ENCODE measurements at places on chromosomes 6 and 20.

DNA sequence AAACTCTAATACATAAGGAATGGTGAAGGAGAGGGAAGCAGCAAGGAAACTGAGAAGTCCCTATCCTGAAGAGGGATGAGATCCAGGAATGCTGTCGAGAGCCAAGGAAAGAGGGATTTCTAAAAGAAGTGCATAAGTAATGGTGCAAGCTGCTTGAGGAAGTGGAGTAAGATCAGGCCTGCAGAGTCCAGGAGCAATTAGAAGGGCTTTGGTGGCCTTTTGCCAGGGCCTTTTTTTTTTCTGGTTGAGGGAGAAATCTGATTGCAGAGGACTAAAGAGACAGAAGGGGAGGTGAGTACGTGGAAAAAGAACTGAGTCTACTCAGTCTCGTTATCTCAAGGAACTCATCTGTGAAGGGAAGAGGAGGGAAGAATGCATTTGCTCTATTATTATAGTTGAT lies 396.2 kb downstream of the UTRN start:
- DNase-seq = no peak

DNA sequence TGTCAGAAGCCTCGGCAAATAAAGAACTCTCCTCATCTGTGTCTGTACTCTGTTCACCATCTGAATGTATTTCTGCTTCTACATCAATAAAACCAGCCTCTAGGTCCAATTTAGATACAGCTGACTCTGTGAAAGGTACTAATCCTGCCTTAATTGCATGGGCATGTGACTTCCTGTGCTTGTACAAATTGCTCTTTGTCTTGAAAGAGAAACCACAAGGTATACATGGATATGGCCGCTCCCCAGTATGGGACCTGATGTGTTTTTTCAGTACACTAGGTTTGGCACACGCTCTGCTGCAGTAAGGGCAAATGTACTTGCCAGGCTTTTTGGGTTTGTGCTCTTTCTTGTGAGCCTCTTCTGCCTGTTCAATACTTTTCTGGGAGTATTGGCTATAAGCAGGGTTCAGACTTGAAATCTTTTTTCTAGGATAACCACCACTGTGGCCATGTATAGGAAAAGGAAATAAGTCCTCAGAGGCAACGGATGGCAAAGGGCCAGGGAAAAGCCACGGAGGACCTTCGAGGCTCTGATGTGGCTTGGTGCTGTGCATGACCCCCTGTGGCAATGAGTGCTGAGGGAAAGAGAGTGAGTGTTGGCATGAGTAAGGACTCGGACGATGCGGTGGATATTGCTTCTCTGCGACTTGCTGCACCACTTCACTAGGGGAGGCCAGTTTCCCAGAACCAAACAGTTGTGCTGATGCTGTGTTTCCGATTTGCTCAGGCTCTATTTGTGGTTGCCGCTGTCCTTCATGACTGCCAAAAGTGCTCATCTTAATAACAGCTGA lies 170.9 kb downstream of the HIVEP2 start:
- no peak for DNase-seq

DNA sequence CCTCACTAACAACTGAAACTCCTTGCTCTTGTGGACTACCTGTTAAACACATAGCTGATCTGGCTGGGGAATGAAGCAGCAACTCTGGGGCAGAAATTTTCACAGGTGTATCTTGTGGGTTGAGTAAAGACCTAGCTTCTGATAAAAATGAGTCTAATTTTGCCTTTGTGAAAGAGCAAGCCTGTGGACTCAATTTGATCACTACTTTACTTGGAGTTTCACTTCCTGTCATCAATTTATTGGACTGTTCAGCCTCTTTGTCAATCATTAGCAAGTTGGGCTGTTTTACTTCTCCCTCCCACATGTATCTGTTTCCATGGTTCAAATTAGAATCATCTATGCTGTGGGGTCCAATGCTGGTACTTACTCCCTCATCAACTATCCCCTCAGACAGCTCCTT lies 29.6 kb upstream of the CRIP3 start:
- DNase-seq = no peak

- no peak for DNase-seq
These were observed 296.3 kb downstream of the QKI start for GRCh38 chr6:163710532-163711470.

DNA sequence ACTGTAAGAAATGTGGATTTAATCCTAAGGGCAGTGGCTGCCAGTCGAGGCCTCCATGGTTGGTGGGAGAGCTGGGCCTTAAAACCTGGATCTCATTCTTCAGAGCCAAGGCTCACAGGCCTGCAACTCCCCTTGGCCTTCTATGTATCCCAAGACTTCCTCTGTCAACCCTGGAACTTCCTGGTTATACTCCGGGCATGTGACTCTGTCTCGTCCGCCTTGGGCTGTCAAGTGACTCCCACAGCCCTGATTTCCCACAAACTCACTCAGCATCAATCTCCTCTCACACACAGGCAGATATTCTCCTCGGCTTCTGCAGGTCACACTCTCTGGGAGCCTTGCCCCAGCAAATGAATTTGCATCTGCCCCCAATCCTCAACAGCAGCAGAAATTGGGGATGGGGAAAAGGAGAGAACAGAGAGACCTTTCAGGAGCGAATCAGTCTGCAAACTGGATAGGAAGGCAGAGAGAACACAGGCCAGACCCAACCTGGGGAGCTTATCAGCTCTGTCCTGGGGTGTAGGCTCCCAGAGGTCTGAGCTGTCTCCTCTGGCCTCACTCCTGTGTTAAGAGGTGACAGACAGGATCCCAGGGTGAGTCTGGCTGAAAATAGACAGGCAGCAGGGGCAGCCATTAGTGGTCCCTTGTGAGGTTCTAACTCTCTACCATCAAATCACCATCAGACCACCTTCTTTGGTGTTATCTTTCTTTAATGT lies 30.4 kb upstream of the PREX1 start:
- DNase-seq = peak; percentile 4

DNA sequence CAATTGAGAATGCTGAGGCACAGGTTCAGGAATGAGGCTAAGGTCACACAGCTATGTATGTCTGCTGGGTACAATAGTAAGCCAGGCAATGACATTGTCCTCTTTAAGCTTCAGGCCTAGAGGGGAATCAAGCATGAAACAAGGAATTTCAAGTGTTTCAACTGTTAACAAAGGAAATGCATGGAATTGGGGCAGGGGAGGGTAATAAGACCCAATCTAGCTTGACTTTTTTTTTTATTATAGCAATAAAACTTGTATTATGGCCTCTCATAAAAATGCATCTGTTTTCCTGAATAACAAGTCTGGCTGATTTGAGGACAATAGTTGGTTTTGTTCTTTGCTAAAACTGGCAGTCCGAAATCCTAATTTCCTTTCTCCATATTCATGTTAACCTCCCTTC lies 336.7 kb downstream of the CBLN4 start:
- no peak for DNase-seq

DNA sequence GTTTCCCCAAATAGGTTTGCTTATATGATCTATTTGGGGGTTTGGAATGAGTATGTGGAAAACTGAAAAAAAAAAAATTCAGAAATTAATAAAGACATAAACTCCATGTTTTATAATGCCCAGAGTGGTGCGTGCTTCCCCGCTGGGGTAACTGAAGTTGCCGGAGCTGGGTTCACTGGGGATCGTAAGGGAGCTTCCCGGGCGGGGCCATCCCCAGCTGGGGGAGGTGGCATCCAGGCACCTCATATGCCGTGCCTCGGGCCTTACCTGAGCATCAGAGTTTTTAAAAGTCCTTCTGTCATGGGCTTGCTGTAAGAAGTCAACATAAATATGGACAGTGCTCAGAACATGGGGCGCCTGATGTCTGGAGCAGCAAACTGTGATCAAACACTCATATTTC lies 17.9 kb upstream of the RAMACL start:
- no peak for DNase-seq

DNA sequence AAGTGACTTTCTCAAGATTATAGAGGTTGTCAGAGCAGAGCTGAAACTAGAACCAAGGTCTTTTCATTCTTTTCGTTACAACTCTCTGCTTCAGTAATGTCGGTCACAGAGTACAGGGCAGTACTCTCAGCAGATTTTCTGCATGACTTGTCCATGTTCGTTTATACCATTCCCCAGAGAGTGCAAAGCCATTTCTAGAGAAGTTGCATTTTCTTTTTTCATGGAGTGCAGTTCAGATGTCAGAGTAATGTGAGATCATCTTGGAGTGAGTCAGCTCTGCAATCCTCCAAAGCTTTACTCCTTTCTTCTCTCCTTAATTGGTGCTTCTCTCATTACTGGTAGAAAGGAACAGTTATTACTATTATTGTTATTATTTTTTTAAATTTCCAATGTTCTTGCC lies 115.6 kb upstream of the B3GAT2 start:
- no peak for DNase-seq

DNA sequence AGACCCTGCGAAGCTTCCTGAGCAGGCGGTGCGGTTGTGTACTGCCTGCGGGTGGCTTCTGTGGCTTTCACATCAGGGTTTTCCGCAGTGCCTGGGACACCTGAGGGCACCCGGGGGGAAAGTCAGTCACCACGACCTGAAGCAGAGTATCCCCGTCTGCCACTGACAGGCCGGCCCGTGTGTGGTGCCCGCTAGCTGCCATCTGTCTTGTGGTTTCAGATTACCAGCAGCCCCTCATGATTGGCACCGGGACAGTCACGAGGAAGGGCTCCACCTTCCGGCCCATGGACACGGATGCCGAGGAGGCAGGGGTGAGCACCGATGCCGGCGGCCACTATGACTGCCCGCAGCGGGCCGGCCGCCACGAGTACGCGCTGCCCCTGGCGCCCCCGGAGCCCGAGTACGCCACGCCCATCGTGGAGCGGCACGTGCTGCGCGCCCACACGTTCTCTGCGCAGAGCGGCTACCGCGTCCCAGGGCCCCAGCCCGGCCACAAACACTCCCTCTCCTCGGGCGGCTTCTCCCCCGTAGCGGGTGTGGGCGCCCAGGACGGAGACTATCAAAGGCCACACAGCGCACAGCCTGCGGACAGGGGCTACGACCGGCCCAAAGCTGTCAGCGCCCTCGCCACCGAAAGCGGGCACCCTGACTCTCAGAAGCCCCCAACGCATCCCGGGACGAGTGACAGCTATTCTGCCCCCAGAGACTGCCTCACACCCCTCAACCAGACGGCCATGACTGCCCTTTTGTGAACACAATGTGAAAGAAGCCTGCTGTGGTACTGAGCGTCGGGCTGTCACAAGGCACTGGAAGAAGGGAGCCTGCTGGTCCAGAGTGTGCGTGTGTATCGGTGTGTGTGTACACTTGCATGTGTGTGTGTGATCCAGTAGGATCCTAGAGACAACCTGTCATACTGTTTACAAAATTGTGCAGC lies 54.4 kb downstream of the GOPC start:
- peak; percentile 44 for DNase-seq

- no peak for DNase-seq
These were observed 10.5 kb upstream of the DEFB128 start for GRCh38 chr20:199996-200395.

GRCh38 chr20:21613512-21613911 lies 92.0 kb upstream of the PAX1 start:
- DNase-seq = no peak

DNA sequence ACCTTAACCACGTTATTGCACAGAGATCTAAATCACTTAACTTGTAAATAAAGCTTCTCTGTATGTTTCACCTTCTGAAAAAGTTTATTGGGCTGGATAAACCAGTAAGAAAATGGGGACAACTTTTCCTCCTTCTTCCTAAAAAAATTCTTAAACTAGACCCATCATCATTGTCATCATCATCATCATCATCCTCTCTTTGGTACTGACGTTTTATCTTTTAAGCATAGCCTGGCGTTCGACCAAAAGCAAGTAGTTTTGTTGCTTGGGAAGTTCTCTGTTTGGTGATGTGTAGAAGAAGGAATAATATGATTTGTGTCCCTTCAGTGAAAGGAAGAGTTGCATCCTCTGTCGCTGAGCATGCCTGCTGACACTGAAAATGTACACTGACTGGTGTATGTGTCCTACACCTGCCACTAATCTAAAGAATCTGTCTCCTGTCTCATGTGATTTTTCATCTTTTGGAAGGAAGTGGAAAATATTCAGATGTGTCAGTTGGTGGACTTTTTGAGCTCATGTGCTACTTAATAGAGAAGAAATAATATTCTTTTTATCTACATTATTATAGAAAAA lies 2.5 kb downstream of the CLVS2 start:
- DNase-seq = no peak
